ENCODE measurements at places on chromosomes 4 and X. TPM values are rescaled to one million over a fixed set of nuclear protein-coding genes. Genes with fewer than 3 reads are reported as not detected.

The DRD5 gene
- total RNA-seq: not detected

The CYLC1 gene
- total RNA-seq: not detected

The TNIP3 gene
- 0.63 TPM for total RNA-seq

The KLF8 gene
- total RNA-seq: 93.2 TPM

The AWAT2 gene
- total RNA-seq: not detected

The BCORL1 gene
- total RNA-seq: 32.2 TPM

The MEPE gene
- not detected for total RNA-seq

The DUX4 gene
- total RNA-seq: not detected

The CLNK gene
- total RNA-seq: not detected

The ENPEP gene
- total RNA-seq: not detected

The HTRA3 gene
- total RNA-seq: 14.1 TPM

The PRRG1 gene
- 34.4 TPM for total RNA-seq

The GATB gene
- 24.2 TPM for total RNA-seq

The RASSF6 gene
- 0.59 TPM for total RNA-seq

The DUSP9 gene
- total RNA-seq: 1.3 TPM

The SLC9B1 gene
- not detected for total RNA-seq

The DCHS2 gene
- total RNA-seq: 0.15 TPM

The ATP1B4 gene
- not detected for total RNA-seq

The PRKX gene
- total RNA-seq: 33.3 TPM

The TRAM1L1 gene
- total RNA-seq: 1.6 TPM

The PF4V1 gene
- total RNA-seq: not detected

The GPM6B gene
- total RNA-seq: not detected

The ASB9 gene
- total RNA-seq: 5.7 TPM
